ENCODE measurements at places on chromosomes 3 and 15.

GRCh38 chr3:139123377-139124095, 78.8 kb upstream of the PRR23C start:
- no peak for DNase-seq

DNA sequence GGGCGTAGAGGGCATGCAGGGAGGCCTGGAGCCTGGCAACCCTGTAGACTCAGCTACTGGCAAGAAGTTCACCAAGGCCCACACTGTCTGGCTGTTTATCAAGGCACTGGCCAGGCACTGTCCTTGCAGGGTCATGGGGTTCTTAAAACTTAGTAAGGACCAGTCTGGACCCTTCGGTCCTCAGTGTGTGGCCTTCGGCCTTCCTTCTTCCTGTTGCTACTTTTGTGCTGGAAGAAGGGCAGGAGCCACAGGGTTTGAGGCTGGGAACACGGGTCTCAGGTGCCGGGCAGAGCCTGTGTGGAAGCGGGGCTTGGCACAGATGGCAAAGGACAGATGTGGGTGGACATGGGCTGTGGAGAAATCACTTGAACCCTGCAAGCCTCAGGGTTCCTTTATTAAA, 76.6 kb downstream of the SNRK start:
- no peak for DNase-seq

DNA sequence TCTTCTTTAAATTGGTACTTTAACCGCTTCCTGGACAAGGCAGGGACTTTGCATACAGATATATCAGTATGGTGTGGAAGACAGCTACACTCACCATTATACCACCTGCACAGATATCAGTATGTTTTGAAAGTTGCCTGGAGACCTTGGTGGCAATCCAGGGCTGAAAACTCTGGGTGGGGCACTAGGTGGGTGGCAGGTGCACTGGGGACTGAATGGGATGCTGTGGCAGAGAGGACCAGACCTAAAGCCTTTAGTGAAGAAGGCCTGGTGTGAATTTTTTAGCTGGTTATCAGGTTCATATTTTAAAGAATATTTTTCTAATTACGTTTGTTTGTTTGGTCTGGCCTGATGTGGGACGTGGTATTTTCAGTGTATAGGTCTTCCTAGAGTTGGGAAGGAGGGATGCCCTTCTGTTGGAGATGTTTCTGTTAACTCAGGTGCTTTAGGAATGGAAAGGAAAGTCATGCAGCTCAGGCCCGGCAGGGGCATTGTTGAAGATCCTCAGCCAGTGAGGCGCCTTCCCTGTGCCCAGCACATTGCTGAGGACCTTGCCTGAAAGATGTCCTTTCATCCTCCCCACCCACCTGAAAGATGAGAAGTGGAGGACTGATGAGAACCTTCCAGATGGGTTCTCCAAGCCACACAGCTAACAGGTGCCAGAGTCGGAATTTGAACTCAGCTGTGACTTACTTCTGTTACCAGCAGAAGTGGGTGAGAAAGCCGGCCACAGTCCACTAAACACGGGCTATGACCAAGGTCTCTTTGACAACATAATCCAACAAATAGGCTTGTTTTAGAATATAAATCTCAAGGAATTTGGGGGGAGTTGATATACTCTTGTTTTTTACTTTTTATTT, 77.3 kb downstream of the APBA2 start:
- no peak for DNase-seq

DNA sequence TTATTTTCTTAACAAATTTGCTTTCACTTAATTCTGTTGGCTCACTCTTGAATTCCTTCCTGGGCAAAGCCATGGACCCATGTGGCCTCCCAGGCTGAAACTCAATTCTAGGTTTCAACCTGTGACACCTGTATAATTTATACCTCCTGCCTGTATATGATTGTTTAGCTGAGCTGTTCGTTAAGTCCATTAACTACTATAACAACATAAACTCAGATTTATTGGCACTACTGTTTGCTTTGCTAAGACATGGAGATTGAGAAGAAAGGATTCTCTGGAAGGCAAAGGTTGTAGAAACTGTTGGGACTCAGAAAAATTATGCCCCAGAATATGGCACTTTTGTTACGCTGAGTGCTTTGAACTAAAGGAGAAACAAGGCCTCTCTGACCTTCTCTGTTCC, 26.7 kb upstream of the CCDC50 start:
- no peak for DNase-seq

GRCh38 chr3:142095841-142096240, 53.5 kb downstream of the TFDP2 start:
- DNase-seq, result no peak

DNA sequence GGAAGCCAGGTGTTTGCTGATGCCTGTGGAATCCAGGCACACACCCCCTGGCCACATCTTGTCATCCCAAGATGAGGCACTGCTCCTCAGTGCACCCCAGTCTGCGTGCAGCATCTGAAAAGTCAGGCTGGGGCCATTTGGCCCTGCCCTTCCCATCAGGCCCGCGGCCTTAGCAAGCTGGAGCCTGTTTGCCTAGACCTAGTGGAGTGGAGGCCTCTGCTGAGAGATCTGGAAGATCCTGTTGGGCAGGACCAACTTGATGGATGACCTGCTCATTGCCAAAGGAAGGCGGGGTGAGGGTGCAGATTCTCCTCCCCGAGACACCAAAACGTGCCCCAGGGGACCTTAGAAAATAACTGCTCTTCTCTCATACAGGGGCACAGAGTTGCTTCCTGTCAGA, 220.2 kb downstream of the SHQ1 start:
- DNase-seq, result no peak

GRCh38 chr3:40745381-40746106, 220.8 kb downstream of the ZNF621 start:
- DNase-seq, result no peak

DNA sequence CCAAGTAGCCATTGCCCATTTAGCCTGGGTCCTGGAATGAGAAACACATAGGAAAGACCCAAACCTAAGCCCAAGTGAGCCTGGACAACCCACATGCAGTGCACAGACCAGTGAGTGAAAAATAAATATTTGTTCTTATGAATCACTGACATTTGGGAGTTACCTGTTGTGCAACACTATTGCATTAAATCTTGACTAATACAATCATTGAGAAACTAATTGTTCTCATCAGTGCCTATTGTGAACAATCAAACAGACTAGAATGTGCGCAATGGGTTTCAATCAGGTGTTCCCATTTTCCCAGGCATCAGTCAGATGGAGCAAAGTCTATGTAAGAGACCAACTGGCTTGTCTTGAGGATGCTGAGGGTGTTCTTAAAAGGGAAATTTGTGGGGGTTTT, 54.7 kb upstream of the CNOT10 start:
- no peak for DNase-seq

DNA sequence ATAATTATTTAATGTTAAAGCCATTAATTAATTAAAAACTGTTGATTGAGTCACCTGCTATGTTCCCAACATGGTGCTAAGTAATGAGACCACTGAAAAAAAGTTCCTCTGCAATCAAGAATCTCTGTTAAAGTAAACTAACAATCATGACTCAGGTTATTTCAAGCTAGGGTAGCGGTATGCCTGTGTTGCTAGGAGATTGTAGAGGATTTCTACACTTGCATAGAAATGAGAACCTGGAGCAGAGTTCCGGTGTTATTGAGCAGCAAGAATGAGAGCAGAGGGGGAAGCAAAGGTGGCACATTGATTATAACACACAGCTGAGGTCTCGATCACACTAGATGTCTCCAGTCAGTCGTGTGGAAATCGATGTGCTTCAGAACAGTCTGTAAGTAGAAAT, 41.4 kb downstream of the C3orf85 start:
- DNase-seq, result no peak

GRCh38 chr15:89614164-89614563, 38.9 kb downstream of the TICRR start:
- no peak for DNase-seq

DNA sequence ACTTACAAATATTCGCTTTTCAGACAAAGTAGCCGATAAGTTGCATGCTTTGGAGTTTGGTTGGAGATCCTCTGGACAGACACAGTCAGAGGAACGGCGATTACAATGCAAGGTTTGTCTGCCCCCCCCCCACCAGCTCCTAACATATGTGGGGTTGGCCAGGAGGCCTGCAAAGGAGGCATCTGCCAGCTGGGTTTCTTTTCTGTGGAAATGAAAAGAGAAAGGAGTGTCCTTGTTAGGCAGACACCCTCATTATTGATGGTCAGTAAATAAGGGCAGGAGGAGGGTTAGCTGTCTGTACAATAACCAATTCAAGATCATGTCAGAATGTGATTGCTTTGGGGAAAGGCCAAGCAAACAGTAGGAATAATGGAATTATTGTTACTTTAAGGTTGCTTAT, 49.1 kb downstream of the TLNRD1 start:
- DNase-seq, result no peak

DNA sequence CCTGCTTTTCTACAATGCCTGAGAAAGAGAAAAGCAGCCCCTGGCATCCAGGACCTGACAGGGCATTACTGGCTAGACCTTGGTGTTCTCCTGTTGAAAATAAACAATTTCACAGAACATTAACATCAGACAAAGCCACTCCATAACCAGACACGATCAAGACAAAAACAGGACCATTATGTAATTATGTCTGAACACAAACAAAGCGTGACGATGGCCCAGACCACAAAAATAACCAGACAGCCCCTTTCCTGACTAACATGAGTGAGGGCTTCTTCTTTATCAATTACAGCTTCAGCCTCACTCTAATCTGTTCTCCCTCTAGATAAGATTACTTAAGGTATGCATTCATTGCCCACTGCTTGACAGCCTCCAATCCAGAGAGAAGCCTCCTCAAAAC, 172.7 kb upstream of the LMCD1 start:
- DNase-seq, result no peak

- no peak for DNase-seq
These were observed 48.4 kb upstream of the TJP1 start for GRCh38 chr15:29870495-29871151.

GRCh38 chr3:177710506-177710905, 513.2 kb upstream of the TBL1XR1 start:
- DNase-seq, result no peak

DNA sequence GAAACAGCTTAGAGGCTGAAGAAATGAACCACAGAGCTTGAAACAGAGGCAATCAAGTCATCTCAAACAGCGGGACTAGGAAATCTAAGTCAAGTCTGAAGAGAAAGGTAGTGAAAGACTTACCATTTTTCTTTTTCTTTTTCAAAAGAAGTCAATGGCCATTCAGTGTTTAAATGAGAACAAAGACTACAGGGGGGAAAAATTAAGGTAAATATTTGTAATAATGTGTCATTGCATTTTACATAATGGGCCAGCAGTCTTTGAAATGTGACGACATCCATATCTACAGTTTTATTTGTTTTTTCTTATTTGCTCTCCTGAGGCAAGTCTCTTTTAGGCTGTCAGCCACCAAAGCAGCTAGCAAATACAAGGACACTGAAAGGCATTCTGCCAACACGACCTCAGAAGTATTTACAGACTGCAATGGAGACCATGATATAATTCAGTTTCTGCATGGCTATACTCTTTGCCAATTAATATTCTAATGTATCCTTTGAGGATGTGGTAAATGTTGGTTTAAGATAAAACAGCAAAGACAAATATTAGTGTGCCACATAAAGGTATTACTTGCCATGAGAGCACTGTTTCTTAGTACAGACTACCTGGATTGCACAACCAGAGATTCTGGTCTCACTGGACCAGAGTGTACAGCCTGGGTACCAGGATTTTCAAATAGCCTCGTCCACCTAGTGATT, 307.0 kb upstream of the THBS1 start:
- no peak for DNase-seq

DNA sequence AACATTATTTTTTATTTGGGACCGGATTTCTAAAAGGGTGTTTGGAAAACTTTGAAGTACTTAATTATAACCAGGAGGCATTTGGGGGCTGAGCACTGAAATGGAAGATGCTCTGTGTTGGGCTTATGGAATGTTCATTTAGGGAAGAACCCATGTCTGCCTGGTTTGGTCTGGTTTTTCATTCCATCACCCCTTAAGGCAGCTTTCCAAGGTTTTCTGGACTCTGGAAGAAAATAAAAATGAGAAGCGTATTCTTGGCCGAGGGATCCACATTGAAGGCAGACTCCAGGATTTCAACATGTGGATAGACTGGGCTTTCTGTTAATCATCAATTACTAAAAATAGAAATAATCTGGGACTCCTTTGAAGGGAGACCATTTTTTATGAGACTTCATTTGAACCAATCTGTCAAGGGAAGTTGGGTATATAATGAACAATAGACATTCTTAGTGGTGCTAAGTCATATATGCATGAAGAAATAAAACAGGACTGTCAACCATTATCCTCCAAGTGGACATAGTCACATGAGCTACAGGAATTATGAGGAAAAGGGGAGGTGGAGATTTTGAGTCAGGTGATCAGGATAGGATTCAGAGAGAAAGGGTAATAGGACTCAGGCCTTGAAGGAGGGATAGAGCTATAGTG, 270.5 kb upstream of the ADAMTS9 start:
- no peak for DNase-seq

DNA sequence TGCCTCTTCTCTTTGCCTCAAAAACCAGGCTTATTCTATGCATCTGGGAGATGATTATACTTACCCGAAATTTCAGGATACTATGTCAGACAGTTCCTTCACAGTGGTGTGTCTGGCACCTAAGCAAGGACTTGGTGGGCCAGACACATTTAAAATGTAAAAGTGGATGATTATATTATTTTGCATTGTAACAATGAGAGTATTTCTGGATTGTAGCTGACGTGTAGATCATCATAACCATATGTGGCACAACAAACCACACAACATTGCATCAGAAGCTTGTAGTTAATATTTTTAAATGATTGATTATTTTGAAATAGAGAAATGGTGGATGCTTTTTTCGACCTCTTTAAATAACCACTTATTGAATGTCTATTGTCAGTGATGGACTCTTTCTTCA, 109.0 kb downstream of the TIGIT start:
- DNase-seq, result no peak

DNA sequence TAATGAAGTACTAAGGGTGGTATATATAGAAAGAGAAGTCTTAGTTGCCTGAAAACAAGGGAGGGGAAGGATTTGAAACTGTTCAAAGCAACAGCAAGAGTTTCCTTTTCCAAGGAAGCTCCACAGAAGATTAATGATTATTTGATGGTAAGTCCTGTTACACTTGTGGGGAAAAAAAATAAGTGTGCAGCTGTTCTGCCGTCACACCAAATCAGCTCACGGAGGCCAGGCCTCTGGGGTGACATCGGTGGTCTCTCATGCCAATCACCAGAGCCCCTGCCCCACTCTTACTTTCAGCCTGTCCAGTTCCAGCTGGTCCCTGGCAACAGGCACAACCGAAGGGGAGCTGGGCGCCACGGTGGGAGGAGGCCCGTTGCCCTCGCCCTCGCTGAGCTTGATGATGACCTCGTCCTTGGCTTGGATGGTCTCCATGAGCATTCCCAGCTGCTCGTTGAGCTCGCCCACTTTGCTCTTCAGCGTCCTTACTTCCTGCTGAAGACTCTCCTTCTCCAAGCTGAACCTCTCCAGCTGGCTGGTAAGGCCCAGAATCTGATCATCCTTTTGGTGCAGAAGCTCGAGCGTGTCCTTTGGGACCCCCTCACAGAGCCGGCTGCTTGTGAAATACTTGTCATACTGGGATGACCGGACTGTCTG, 53.5 kb downstream of the TBC1D2B start:
- no peak for DNase-seq

- no peak for DNase-seq
These were observed 136.2 kb downstream of the EPHB1 start for GRCh38 chr3:134931045-134931785.

- DNase-seq, result no peak
These were observed 9.7 kb downstream of the LIPC start for GRCh38 chr15:58441376-58442070.

- DNase-seq, result no peak
These were observed 92.9 kb downstream of the UBE3A start for GRCh38 chr15:25345943-25346342.

Measured in activated CD4-positive, alpha-beta T cell treated with anti-CD3 and anti-CD28 coated beads for 4 hours (primary cell).